Putamen (tissue), 1 donor: ENCODE measurements at places on chromosomes 4 and X.

DNA sequence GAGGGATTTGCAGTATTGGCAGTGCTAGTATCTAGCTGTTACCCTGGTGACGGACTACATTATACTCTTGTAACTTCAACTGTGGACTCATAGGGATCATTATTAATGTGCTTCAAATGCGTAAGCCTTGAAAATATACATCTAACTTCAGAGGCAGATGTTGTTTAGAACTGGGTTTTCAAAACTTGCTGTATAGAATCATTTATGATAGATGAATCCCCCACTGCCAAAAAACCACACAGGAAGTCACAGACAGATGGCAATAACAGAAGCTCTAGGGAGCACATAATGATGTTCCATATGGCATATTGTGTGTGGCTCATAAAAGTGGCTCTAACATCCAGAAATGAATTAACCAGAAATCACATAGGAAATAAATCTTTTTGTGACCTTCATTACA is 62.3 kb upstream of the RELL1 start:
- no peak for DNase-seq

- DNase-seq = no peak
Observed at GRCh38 chr4:81870275-81870674, 398.6 kb upstream of the RASGEF1B start.

GRCh38 chr4:19575924-19576323 is 675.8 kb upstream of the SLIT2 start:
- no peak for DNase-seq

DNA sequence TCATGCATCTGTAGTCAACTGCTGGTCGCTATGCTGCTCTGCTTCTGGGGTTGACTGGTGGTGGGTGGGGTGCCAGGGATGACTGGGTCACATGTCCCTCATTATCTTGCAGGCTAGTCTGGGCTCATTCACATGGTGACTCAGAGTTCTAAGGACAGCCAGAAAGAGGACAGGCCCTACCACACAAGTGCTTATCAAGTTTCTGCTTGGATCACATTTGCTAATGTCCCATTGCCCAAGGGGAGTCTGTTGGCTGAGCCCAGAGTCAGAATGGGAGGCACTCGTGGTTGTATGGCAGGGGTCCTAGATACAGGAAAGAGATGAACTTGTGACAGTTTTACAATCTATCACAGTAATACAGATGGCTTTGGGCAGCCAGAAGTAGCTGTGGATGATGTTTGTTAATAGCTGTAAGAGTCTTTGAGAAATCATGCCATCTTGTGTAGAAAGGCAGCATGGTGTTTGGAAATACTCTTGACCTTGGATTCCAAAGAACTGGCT is 221.3 kb downstream of the GPAT3 start:
- no peak for DNase-seq

- DNase-seq = no peak
Observed at GRCh38 chr4:146495269-146495668, 26.5 kb downstream of the SLC10A7 start.

GRCh38 chr4:53532521-53532920 is 58.8 kb downstream of the LNX1 start:
- DNase-seq = no peak

DNA sequence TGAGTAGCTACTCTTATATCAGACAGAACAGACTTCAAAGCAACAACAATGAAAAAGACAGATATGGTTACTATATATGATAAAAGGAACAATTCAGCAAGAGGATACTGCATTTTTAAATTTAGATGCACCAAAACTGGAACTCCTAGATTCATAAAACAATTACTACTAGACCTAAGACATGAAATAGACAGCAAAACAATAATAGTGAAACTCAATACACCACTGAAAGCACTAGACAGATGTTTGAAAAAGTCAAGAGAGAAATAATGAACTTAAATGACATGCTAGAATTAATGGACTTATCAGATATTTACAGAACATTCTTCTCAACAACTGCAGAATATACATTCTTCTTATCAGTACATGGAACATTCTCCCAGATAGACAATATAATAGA is 99.5 kb upstream of the ITM2A start:
- DNase-seq = no peak

GRCh38 chr4:144463896-144464295 is 182.1 kb upstream of the HHIP start:
- no peak for DNase-seq

DNA sequence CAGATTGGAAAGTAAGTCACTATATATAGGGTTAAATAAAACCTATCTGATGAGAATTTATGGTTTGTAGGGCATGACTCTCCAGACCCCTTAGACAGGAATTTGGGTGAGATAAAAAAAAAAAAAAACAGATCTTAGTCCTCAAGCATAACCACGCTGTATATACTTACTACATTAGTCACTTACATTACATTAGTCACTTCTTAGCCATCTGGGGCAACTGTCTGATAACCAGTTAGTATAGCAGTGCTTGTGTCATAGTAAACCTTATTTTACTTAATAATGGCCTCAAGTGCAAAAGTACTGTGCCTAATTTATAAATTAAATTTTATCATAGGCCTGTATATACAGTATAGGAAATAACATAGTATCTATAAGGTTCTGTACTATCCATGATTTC is 60.2 kb upstream of the RPS6KA6 start:
- DNase-seq = no peak

DNA sequence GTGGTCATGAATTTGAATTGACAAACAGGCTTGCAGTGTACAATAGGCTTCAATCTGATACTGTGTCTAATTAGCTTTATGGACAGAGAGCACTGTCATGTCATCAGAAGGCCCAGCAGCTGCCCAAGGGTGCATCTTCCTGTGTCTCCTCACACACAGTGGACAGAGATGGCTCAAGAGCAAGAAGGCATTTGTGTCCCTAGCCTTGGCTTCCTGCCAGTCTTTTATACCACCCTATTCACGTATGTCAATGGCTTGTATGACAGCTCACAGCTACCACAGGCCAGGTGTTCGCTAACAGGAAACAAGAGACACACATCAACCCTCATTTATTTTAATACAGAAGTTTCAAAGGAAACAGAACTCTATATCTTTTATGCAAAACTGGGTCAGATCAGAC is 874.0 kb upstream of the AGA start:
- no peak for DNase-seq
